ENCODE measurements at places on chromosomes 2 and 18.

DNA sequence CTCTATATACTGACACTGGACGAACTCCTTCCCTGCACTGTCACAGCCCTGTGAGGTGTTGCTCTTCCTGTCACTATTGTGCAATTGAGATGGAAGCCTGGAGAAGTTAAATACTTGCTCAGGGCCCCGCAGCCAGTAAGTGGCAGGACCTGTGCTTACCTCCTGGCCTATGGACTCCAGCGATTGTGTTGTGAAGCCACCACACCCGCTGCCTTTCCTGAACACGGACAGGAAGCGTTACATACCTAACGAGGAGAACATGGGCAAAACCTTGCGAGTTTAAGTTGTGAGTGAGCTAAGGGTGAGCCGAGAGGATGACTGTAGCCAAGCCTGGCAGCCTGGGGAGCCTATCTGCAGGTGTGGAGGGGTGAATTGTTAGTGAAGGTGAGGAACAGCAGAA, 26.1 kb downstream of the RAB31 start:
- DNase-seq, result peak; percentile 93

- DNase-seq, result no peak
Observed at GRCh38 chr18:73987247-73987980, 160.2 kb downstream of the FBXO15 start.

DNA sequence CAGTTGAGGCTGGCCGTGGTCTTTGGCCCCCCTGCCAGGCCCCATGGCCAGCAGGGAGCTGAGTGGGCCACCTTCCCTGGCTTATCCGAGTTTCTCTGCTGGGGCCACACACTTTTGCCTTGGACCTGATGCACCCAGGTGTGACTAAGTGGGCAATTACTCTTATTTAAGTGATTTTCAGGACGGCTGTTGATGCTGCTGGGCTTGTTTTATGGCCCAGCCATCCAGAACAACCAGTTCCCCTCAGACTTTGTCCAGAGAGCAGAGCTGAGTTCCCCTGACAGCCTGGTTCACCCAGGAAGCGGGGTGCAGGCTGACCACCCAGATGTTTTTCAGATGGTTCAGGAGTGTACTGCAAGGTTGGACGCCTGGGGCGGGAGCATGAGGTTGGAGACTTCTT, 68.8 kb downstream of the GLI2 start:
- DNase-seq, result no peak

GRCh38 chr2:212136216-212136795, 402.3 kb downstream of the ERBB4 start:
- DNase-seq, result no peak

DNA sequence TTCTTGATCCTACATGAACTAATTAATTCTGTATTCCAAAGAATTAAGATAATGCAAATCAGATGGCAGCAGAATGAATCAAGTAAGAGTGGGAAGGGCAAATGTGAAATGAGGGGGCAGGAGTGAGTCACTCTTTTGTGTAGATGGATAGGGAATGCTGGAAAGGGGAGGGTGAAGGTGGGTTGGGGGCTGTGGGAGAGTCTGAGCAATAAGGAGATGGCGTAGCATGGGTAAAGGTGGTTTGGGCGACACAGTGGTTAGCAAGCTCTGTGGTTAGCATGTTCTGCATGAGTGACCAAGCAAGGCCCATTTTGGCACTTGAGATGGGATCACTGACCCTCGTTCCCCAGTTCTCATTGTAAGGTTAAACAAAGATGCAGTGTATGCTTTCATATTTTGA, 20.4 kb downstream of the GPD2 start:
- peak; percentile 59 for DNase-seq

GRCh38 chr2:67752199-67752598, 310.6 kb downstream of the C1D start:
- no peak for DNase-seq

- DNase-seq, result peak; percentile 10
Observed at GRCh38 chr18:41955688-41956087, 654 bp downstream of the PIK3C3 start.

DNA sequence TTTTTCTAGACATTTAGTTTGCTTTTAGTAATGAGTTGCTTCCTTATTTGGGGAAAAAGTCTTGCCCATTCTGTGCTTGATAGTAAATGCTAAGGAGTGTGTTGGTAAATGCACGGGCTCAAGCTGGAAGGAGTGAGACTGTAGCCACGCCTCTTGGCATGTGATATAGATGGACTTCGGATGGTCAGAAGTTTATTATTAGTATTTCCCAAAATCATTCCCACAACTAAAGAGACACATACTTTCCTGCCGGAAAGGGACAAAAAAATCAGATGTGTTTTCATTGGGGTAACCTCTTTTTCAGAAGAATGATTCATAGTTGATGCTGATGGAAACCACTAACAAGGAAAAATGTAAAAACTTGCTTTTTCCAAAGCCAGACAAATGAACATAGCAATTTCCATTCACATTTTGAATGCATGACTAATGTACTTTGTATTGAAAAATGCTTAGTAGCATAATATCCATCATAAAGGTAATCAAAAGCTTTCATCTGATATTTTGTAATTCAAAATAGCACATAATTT, 133.2 kb downstream of the ZNF532 start:
- DNase-seq, result peak; percentile 37

DNA sequence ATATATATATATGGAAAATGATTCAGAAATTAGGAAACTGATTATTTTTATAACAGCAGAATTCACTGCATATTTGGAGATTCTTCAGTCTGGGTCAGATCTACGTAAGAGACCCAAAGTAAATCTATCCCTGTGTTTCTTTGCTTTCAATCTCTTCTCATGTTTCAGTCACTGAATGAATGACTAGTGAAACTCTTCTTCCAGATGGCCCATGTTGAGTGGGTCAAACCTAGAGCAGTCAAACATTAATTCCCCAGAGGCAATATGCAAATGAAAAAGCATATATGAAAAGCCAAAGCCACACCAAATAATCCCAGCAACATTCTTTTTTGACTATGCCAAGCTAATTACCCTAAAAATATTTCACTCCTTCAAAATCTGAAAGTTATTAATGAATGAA, 317.3 kb downstream of the RBM43 start:
- DNase-seq, result no peak

- DNase-seq, result no peak
Observed at GRCh38 chr18:25979369-25980040, 110.9 kb downstream of the SS18 start.

- peak; percentile 42 for DNase-seq
Observed at GRCh38 chr2:150617351-150617978, 130.0 kb upstream of the RND3 start.

DNA sequence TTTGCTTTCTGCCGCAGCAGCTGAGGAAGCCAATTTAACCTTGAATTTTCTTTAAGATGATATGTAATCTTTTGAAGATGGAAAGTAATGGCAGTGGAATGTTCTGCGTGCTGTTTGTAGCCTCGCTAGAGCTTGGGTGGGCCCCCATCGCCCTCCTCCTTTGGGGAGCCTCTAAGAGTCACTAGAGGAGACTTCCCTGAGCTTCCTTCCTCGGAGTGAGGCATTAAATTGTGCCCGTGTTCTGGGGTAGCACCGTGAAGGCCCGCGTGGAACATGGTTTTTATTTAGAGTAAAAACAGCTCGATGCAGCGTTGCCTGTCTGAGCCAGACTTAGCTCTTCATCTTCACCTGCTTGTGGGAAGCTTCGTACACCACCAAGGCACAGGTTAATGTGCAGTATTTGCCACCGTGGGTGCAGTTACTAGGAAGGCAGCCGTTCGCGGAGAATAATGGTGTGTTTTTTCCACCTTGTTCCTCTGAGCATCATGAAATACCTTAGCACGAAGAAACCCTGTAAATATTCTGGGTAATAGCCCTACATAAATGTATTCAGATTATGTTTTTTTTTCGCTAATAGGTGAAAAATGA, 38.5 kb downstream of the NCK2 start:
- no peak for DNase-seq

DNA sequence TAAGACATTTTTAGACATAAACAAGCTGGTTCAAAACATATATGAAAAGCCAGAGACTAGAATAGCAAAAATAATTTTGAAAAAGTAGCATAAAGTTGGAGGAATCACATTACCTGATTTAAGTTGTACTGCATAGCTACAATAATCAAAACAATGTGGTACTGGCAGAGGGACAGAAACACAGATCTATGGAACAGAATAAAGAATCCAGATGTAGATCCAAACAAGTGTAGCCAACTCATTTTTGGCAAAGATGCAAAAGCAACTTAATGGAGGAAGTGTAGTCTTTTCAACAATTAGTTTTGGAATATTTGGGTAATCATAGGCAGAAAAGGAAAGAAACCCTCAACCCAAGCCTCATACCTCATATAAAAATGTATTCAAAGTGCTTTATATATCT, 278.7 kb upstream of the ZNF521 start:
- no peak for DNase-seq

GRCh38 chr2:31246184-31246852, 12.4 kb downstream of the EHD3 start:
- DNase-seq, result no peak

DNA sequence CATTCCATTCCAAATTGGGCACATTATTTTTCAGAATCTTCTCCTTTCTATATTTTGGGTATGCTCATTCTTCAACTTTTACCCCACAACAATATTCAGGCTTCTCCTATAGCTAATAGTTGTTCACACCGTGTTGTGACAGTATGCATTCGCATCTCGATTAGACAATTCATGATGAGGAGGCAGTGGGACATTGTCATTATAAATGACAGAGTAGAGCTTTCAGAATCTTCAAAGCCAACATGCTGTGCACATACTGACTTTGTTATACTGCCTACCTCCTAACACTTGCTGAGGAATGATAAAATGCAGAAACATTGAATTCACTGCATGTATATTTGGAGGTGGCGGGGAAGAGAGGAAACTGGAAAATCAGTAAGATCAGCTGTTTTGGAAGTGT, 714.2 kb downstream of the SUCLG1 start:
- DNase-seq, result no peak

DNA sequence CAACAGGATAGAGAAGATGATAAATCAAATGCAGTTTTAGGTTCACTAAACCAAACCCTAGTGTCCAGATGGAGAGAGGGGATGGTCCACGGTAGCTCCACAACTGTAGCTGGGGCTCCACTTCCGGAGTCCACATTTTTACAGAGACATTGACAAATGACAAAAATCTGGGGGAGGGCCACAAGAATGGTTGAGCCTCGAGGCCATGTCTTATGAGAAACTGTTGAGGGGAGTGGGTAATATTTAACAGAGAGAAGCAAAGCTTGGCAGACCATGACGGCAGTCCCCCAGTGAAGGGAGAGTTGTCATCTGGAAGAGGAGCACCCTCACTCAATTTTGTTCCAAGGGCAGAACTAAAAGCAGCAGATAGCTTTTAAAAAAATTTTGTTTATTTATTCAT, 17.6 kb upstream of the EPHA4 start:
- no peak for DNase-seq

GRCh38 chr2:150292807-150293206, 194.7 kb downstream of the RND3 start:
- peak; percentile 39 for DNase-seq

DNA sequence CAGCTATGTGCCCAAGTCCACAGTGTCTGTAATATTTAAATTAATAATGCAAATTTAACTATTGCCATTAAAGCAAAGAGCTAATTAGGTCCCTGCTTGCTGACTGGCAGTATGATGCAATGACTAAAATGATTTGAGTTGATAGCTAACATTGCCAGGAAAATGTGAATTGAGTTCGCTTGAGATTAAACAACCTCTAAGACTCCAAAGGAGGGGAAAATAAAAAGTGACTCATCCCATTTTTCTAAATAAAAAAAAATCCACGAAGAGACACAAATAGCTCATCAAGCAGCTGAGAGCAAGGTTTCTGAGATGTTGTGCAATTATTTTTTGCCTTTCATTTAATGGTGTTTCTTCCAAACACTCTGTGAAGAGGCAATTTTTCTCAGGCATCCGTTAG, 413.0 kb downstream of the MTX2 start:
- no peak for DNase-seq

GRCh38 chr2:17101596-17101995, 416.6 kb downstream of the RAD51AP2 start:
- no peak for DNase-seq

GRCh38 chr2:40592218-40592617, 140.3 kb upstream of the SLC8A1 start:
- no peak for DNase-seq

- peak; percentile 6 for DNase-seq
Observed at GRCh38 chr18:57585855-57586250, 649 bp downstream of the FECH start.

GRCh38 chr2:109446278-109447131, 167.3 kb downstream of the SEPTIN10 start:
- no peak for DNase-seq

GRCh38 chr2:46239175-46239846, 57.9 kb upstream of the EPAS1 start:
- DNase-seq, result no peak

DNA sequence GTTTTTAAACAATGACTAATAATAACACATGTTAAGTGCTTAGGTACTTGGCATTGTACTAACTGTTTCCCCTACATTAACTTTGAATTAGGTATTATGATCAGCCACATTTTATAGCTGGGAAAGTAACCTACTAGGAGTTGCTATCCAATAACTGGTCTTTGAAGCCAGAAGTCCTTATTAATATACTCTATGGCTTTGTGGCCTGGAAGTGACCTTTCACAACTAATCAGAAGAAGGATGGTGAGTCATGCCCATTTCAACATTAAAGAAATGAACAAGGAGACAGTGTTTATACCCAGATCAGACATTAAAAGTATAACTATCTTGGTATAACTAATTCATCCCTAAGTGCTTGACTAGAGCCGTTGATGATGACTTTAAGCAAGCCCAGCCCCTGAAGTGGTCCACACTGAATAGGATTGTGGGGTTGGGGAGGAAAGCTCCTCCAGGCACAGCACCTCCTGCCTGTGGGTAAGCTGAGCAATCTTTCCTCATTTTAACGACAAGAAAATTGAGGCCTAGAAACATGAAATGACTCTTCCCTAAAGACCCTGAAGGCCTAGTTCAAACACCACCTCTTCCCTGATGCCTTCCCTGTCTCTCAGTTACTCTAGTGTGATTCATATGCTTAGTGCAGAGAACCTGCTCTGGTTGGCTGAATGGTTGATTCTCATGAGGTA, 71.6 kb upstream of the RFX8 start:
- DNase-seq, result peak; percentile 67

DNA sequence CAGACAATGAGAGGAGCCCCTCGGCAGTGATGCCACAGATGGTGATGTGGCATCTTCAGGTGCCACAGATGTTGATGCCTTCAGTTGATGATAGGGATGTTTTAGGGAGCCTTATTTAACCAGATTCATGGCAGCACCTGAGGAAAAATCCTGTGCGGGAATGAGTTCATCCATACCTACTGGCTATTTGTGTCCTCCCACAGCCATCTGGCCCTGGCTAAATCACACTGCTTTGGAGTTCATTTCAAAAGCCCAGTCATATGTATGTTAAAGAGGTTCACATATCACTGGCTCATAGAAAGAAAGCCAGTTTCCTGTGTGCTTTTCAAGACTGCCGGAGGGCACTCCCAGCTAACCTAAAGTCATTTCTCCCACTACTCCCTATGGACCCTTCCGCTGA, 131.3 kb downstream of the MCFD2 start:
- no peak for DNase-seq

DNA sequence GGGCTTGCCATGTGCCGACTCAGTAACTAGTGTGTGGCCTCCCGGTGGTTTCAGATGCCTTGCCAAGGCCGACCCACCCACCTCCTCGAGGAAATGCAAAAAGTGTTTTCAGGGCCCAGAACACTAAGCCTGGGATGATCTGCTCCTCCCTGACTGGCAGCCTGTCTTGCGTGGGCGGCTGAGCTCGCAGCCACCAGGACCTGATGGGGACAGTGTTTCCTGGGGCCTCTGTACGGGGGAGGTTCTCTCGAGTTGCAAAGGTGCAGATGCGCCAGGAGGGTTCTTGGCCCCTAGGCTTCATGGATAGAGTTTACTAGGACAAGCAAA, 85.2 kb downstream of the GLI2 start:
- DNase-seq, result no peak
